Epithelial cell of esophagus (primary cell): ENCODE measurements at places on chromosomes 13 and 19.
A peak's percentile ranks its signal among the peaks of the same experiment; 100 is the strongest.

DNA sequence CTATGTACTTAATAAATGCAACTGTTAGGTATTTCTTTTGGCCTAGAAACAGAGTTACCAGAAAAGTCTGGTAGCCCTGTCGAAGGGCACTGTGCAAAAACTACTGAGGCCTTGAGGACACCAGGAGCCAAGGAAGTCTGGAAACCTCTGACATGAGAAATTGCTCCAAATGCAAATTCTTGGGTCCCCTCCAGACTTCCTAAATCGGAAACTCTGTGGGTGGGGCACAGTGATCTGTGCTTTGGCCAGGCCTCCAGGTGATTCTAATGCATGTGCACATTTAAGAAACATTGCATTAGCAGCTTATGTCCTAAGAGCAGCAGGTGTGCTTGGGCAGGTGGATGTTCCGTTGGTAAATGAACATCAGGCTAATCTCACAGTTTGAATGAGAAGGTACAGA lies 50.0 kb downstream of the STARD13 start:
- no peak for DNase-seq

GRCh38 chr19:14116918-14117578 lies 514 bp downstream of the PRKACA start:
- DNase-seq = no peak

DNA sequence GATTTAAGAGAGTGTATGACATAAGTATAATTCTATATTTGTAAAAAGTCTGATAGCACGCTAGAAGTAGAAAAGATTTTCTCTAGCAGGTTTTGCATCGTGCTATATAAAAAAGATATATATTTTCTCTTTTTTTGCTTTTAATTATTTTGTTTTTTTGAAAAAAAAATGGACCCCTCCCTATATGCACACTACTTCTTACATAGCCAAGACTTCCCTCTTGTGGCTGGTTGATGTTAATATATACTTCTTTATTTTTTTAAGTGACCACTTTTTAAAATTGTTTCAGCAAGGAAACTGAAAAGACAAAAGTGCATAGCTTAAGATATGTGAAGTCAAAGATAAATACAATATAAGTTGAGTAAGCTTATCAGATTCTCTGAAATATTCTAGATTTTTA lies 1202.8 kb downstream of the DIAPH3 start:
- DNase-seq = no peak

GRCh38 chr19:32368787-32369186 lies 23.4 kb downstream of the ZNF507 start:
- DNase-seq = no peak

DNA sequence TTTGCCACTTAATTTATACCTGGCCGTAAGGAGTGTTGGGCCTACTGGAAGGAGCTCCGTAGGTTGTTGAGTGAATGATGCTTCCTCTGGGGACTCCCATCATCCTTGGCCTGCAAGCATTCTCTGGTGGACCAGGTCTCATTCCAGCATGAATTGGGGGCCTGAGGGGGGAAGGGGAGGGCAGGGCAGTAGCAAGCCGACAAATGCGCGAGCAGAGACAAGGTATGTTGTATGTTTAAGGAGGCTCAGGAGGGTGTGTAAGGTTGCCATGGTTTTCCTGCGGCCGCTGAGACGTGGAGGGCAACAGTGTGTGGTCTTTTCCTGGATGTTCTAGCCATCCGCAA lies 749 bp downstream of the ZNF264 start:
- peak; percentile 10 for DNase-seq

DNA sequence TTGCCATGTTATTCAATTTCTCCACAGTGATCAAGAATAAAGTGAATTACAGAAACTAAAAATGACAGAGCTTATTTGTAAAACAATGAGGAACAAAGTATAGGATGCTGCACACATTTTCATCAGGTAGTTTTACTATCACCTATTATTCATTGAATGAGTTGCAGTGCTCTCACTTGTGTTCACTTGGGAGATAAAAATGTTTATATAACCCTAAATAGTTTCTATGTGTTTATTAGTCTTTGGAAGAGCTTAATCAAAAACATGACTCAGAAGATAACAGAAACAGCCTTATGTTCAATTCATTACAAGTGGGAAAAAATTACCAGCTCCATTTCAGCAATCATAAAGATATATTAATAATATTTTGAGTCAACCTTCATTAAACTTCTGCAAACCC lies 796.2 kb downstream of the SLITRK1 start:
- no peak for DNase-seq

- DNase-seq = no peak
These were observed 20.0 kb upstream of the ZSCAN18 start for GRCh38 chr19:58117841-58118575.

DNA sequence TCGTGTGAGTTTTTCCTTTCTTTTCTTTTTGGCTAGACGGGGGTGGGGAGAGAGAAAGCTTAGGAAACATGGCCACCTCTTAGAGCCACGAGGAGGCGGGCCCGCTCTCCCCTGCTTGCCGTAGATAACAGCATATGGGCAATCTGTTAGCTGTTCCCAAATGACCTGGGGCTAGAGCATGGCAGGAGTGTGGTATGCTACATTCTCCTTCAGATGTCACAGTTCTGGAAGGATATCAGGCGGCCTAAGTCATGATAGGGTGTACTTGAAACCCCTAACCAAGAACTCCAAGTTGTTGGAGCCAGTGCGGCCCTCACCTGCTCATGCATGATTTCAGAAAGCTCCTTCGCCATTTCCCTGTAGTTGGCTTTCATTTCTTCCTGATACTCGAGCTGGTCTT lies 44.3 kb upstream of the SLC15A1 start:
- no peak for DNase-seq

DNA sequence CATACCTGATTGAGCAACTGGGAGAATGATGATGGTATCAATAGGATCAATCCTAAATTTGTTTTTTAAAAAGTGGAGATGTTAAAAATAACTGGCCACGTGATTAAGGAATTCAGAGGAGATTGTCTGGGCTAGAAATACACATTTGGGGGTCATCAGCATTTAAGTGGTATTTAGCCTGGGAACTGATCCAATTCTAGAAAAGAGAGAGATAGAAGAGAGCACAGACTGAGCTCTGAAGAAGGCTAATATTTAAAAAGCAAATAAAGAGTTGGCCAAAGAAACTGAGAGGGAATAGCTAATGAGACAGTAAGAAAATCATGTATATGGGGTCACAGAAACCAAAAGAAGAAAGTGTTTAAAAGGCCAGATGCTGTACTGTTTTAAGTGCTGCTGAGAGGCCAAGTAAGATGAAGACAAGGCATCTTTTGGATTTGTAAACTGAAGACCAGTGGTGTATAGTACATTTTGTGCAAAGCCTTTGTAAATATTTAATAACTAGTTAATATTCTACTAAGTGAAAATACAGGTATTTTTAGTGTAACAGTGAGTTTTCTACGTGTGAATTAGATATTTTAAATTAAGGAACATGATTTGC lies 40.2 kb downstream of the UBL3 start:
- DNase-seq = no peak

GRCh38 chr19:6214881-6215541 lies 64.8 kb downstream of the MLLT1 start:
- DNase-seq = no peak

GRCh38 chr19:28836421-28836820 lies 376.5 kb downstream of the UQCRFS1 start:
- DNase-seq = no peak

- DNase-seq = peak; percentile 82
These were observed 65.4 kb upstream of the WDFY2 start for GRCh38 chr13:51518827-51519226.

GRCh38 chr13:32370805-32371204 lies 55.5 kb downstream of the BRCA2 start:
- DNase-seq = no peak

DNA sequence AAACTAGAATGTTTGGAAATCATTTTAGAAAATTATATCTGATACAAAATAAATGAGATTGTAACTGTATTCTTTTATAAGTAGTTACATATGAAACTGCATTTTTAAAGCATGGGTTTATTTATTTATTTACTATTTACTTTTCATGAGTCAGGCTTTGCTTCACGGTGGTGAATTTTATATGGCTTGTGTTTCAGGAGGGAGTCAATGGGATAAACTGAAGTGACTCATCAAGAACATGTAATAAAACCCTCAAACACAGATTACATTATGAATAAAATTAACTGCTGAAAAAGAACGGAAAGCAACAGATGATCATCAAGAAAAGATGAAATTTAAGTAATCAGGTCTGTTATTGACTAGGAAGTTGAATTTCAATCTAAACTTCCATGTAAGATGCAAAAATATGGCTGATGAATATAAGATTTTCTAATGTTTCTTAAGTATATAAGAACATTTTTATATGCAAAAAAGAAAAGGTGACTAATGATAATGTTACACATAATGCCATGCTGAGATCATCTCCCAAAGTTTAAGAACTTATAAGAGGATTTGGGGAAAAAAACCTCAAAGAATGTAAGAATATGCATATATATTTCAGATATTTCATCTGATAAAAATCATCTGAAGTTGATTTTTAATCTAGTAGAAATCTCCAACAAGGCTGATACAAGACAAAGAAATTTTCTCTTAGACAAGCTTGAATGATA lies 383.6 kb downstream of the SLITRK1 start:
- DNase-seq = peak; percentile 77

DNA sequence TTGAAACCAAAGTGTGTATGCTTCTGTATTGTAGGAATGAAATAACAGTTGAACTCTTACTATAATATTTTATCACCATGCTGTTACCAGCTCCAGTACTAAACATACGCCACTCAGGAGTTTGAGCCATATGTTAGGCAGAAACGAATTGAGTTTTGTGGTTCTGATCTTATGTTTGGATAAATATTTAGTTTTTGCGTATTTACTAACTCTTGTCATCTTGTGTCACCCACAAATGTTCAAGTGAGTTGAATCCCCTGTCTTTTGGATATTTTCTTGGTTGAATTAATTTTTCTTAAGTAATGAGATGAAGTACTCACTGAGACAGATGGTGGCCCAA lies 1.5 kb downstream of the FNDC3A start:
- no peak for DNase-seq

DNA sequence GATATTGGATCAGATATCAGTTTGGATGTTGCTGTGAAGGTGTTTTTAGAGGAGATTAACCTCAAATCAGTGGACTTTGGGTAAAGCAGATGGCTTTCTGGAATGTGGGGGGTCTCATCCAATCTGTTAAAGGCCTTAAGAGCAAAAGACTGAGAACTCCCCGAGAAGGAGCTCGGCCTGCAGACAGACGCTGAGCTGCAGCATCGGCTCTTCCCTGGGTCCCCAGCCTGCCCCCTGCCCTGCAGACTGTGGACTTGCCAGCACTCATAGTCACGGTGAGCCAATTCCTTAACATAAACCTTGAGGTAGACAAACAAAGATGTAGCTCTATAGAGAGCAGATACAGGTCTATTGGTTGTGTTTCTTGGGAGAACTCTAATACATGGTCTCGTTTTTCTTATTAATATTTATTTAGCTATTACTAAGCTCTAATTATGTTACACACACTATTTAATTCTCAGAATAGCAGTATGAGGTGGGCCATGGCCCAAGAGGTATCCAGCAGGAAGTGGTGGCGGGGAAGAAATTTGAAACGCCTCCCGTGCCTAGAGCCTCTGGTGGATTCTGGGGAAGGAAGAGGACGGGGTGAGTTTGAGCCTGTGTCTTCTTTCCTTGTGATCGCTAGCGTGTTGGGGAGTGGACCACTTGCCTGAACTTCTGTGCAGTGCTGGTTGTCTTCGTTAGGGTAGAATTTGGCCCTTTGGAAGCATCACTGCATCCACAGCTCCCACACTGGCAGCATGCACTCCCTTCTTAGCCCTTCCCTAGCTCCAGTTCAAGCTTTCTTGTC lies 305.3 kb downstream of the TEX29 start:
- DNase-seq = no peak

- DNase-seq = no peak
These were observed 14.6 kb downstream of the CEACAM3 start for GRCh38 chr19:41811036-41811435.

GRCh38 chr19:2443116-2443784 lies 13.5 kb downstream of the LMNB2 start:
- DNase-seq = no peak

GRCh38 chr13:95039415-95039814 lies 261.8 kb downstream of the ABCC4 start:
- DNase-seq = no peak

DNA sequence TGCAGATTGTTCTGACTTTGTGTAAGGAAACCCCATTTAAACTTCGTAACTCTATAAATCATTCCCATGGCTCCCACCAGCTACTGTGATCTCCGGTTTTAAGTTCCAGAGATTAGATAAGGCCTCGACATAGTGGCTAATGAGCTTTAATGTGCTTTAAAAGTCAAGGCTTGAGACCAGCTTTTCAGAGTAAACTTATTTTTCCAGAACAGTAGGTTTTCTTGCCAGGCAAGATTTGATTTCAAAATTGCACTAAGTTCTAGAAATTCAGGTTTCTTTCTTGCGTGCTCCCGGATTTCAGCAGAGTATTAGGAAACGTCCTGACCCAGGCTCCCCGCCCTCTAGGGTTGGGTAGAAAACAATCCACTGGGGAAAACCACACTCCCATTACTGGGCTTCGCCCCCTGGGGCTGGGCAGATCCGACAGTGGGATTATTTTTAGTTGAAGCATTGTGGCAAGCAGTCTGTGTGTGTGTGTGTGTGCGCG lies 43.3 kb downstream of the CRYL1 start:
- DNase-seq = peak; percentile 84

DNA sequence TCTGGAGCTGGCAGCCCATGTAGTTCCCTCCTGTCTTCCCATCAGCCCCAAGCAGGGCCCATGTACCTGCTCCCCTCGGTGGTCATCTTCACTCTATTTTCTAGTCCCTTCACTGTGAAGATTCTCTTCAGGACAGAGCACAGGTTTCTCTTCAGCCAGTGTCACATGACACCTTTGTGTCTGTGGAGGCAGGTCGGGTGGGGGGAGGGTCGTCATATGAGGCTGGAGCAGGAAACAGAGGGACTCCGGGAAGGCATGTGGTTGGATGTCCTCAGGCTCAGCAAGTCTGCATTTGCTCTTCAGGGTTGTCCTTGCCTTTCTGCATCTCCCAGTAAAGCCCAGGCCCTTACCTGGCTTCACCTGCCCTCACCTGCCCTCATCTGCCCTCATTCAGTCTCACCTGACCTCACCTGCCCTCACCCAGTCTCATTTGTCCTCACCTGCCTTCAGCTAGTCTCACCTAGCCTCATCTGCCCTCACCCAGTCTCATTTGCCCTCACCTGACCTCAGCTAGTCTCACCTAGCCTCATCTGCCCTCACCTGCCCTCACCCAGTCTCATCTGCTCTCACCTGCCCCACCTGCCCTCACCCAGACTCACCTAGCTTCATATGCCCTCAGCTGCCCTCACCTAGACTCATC lies 120.3 kb downstream of the ZDHHC20 start:
- no peak for DNase-seq

DNA sequence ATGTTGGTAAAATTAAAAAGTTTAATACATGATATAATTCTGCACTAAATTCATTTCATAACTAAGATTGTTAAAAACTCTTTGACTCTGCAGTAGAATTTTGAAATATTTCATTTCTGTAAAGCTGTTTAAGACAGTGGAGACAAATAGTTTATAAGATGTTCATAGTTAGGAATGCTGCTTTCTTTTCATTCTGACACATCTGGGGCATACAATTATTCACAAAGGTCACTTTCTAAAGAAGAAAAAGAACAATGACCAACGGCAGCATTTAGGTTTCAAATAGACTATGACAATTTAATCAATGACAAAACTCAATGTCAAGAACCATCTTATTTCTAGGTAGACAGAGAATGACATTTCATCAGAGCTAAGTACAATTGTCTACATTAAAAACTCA lies 1422.1 kb downstream of the PCDH9 start:
- DNase-seq = peak; percentile 45

GRCh38 chr13:101527130-101527529 lies 74.7 kb downstream of the ITGBL1 start:
- DNase-seq = peak; percentile 45
